ENCODE measurements at places on chromosomes 1 and 21.
A peak's percentile ranks its signal among the peaks of the same experiment; 100 is the strongest.

DNA sequence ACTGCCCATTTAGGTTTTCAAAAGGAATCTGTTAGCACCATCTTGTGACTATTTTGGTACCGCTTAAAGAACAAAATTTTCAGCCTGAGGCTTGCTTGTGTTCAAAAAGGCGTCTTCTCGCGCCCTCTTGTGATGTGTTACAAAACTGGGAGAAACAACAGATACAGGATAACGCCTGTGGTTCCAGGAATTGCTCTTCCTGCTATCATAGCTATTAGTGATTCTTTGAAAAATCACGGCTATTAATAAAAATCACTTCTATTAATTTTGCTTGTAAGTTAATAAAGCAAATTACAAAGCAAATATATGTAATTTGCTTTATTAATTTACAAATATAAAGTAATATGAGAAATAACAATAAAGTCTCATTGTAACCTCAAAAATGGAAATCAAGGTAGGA is 82.2 kb upstream of the ABCD3 start:
- DNase-seq, result peak; percentile 41

DNA sequence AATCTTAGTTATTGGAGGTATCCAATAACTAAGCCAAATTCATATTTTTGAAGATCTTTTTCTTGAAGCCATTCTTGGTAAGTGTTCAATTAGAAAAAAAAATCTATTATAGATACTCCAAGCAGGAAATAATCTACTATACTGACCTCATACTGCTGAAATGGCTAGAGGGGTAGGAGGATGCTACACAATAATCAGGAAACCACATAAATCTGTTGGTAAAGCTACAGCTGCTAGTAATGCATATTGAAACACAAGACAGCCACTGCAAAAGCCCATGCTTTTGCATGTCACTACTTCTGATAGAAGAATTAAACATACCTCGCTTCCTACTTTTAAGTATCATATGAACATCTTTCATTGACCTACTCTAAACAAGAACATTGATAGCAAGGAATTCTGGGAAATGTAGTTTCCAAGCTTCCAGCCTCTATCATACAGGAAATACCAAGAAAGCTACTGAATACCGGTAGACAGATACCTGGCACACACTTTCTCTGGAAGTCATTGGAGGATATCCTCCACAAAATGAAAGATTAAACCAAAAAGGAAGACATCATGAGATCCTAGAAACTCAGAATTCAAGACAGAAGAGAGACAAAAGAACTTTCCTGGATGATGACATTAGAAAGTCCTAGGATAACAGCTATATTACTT is 103.0 kb upstream of the VAV3 start:
- no peak for DNase-seq

GRCh38 chr1:47745715-47746609 is 251.2 kb downstream of the TRABD2B start:
- no peak for DNase-seq

DNA sequence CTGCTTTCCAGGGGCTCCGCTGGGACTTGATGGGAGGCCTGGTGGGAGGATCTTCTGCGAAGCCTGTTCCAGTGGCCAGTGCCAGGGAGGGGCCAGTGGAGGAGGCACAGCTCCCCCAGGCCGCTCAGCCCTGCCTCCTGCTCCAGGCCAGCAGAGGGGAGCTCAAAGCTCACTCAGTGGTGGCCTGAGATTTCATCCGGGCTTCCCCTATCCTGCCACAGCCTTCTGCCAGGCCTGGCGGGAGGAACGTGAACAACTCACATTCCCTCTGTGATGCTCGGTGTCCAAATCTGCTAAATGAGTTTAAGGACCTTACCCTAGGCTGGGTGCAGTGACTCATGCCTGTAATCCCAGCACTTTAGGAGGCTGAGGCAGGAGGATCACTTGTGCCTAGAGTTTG is 3.3 kb downstream of the CLCNKB start:
- no peak for DNase-seq

- no peak for DNase-seq
Measured at GRCh38 chr1:96009831-96010434, 711.7 kb upstream of the PTBP2 start.
